Activated T-cell treated with anti-CD3 and anti-CD28 coated beads, Interleukin-2, amount 50 U/mL, for 48 hours (primary cell): ENCODE measurements at places on chromosomes 2 and 18.

DNA sequence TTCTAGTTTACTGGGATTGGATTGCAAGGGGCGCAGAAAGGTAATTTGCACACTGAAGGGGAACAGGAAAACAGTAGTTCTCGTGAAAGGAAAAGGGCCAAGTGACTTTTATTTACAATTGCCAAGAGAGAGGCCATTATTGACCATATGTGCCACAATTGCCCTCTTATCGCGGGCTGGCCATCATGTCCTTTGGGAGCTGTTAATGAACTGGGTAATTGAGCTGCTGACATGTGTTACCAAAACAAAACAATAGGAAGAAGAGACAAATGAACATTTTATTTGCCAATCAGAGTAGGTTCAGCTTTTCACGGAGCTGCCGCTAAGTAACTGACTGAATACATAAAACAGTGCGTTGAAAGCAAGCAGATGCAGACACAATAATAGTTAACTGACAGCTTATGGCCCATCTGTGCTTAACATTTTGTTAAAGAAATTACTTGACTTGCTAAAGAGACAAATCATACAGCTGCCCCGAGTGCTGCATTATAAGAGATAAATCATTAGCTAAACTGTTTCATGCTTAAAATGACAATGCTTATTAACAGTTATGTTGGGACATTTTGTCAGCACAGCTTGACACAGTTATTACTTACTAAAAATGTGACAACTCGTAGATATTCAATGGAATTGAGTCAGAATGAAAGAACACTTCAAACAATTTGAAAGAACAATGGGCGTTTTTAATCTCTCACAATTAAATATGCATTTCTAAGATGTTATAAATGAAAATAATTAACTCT is 57.5 kb downstream of the PAX3 start:
- DNase-seq = no peak

DNA sequence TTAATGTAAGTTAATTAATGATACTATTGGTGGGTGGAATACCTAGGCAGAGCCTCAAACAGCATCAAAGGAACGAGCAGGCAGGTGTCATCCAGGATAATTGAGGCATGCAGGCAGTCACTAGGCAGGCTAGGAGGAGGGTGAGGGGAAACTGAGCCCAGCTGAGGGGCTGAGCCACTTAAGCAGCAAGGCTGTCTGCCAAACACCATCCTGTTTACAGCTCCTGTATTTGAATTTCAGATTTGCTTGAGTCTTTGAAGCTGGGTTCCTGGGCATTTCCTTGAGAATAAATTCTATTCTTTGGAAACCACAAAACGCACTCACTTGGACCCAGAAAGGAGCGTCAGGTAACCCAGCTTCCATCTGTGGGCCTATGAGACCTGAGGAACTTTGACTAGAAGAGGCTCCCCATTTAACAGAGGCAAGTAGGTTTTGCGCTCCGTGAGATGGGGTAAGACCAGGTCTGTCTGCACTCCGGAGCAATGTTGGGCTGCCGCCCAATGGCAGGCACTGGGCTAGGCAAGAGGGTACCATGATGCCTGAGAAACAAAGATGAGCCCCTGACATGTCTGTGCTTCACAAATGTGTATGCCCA is 2.0 kb downstream of the EDAR start:
- DNase-seq = peak; percentile 55

DNA sequence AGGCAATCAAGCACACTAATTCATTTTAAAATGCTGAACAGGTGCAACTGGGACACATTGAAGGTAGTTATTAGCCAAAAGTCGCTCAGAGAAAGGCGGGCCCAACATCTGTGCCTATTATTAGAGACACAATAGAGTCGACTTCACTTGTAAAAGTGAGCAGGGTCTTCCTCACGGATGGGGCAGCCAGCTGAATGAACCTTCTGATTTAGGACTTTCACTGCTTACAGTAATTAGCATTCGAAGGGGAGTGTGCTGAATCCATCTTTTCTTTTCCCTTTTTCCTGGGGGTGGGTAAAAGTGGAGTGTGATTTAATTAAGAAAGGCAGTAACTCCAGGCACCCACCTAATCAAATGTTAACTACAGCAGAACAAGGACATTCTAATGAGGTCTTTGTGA is 677.7 kb downstream of the DCDC2C start:
- DNase-seq = no peak

GRCh38 chr2:1593371-1594122 is 150.8 kb downstream of the PXDN start:
- DNase-seq = no peak

DNA sequence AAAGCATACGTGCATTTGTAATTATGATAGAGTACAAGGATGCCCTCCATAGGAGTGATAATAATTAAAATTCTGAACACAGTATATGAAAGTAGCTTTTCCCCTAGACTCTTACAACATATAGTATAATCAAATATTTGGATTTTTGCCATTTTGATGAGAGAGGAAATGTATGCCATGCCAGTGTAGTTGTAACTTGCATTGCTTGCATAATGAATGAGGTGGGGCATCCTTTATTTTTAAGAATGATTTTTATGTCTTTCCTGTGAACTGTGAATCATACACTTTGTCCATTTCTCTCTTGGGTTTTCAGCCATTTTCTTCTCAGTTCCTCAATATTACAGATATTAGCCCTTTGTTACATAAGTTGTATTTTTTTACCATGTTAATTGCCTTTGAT is 197.5 kb downstream of the SCG2 start:
- no peak for DNase-seq

DNA sequence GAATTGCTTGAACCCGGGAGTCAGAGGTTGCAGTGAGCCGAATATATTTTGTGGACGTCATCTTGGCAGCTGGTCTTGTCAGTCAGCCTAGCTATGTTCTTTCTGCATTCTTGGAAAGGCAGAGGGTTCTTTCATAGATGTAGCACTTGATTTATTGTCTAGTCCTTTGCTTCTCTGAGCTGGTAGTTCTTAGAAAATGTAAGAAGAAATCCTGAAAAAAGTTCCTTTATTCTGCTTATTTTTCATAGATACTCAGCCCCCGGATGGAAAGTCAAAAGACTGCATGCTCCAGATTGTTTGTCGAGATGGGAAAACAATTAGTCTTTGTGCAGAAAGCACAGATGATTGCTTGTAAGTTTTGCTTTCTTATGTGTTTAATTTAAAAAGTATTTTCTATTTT is 21.3 kb downstream of the PLEKHB2 start:
- DNase-seq = no peak

DNA sequence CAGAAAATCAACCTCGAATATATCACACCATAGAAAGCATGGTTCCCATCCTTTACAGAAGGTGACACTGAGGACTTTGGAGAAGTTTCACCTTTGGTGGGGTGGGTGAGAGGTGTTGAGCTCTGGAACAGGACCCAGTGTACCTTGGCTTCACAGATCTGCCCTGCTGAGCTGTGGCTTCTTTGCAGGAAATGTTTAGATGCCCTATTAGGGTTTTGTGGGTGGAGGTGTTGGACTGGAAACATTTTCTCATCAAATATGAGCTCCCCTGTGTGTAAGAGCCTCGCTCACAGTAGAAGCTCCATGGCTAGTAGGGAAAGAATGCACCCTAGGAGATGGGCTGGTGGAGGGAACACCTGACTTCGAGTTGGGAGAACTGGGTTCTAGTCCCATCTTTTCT is 55.6 kb downstream of the RPL37A start:
- no peak for DNase-seq

DNA sequence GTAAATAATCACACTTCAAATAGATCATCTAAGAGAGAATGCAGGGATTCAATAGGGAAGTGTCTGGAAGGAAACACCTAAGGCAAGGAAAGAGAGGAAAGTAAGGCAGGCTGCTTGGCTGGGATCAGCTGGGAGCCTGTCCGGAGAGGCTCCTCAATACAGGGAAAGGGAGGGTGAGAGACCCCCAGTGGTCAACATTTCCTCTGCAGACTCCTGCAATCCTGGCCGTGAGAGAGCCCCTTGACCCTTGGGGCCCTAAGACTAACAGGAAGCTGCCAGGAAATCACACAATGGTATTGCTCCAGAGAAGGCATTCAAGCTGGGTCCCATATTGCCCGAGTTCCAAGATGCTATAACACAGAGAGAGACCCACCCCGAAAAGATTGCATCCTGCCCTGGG is 549.4 kb downstream of the NYAP2 start:
- no peak for DNase-seq

DNA sequence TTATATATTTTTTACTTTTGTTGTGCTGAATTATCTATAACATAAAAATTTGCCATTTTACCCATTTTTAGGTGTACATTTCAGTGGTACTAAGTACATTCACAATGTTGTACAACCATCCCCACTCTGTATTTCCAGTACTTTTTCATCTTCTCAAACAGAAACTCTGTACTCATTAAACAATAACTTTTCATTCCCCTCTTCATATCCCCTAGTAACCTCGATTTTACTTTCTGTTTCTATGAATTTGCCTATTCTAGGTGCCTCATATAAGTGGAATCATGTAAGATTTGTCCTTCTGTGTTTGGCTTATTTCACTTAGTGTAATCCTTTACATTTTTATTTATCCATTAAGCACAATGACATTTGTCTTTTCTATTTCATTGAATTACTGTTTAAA is 51.3 kb downstream of the GTF2A1L start:
- no peak for DNase-seq

GRCh38 chr2:118968042-118968441 is 26.0 kb downstream of the MARCO start:
- no peak for DNase-seq

DNA sequence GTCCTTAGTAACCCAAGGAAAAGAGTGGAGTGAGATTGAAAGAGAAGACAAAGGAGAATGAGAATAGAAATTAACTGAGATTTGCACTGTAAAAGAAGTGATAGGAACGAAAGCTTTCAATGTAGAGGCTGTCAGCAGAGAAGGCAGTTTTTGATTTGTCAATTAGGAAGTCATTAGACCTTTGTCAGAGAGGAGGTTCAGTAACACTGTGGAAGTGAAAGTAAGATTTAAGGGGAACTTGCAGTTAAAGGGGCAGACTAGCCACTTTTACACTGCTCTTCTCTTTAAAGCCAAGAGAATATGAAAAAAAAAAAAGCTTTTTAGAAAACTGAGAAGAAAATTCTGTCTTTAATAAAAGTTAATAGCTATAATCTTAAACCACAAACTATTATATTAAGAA is 11.5 kb upstream of the KYNU start:
- no peak for DNase-seq

DNA sequence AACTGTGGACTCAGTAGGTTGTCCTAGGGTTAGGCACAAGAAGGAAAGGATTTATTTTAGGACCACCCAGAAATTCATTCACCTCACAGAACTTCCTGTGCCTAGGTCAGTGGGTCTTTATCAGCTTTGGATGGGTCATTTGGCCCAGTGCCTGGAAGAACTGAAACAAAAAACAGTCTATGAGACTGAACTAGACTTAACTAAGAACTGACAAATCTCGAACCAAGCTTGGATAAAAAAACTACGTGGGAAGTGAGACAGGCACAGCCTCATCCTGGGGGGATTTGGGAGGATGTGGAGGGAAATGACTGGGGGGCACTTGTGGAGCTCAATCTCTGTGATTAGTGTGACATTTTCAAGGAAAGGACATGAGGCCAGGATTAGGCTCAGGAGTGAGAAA is 2.3 kb upstream of the OST4 start:
- DNase-seq = no peak

DNA sequence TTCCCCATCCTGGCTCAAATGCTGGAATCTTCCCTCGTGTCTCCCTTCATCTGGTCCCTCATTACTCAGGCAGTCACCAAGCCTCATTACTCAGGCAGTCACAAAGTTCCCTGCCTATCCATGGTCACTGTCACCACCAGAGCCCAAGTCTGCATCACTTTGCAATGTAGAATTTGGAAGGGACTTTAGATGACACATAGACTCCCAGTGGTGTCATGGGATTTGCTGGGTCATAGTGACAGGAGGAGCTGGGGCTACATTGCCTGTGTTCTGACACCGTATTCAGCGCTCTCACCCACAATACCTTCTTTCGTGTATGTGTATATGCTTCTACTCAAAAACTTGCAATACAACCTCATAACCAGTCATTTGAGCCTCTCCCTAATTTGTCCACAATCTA is 2.1 kb upstream of the EMILIN1 start:
- DNase-seq = no peak

DNA sequence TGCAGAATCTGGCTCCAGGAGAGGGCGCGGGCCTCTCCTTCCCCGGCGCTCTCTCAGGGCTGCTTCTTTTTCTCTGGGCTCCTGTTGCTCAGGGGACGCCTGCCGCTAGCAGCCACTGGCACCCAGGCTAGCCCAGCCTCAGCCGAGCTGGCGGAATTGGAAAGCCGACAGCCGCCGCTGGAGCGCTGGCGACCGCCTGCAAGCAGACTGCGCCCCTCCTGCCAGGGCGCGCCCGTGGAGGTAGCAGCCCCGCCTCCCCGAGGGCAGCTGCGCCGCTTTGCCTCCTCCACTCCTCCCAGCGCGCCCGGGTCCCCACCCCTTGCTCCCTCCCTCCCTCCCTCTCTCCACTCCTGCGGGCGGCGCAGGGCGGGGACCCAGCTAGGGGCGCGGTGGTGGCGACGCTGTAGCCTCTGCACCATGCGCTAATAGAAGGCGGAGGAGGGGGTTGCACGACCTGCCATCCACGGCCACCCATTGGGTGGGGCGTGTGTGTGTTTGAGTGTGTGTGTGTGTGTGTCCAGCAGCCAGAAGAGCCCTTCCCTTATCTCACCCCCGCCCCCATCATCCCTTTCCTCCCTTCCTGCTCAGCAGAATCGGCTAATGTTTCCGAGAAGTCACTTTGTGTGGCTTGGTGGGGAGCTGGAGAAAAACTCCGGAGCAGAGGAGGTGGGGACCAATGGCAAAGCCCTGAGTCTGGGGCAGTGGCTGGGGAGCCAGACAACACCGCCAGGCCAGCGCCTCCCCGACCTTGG is at the start of gene SCN9A:
Gene SCN9A (minus strand): TSS at position 209 of the 752 bp plus-strand sequence. CDS start 64,188 bp downstream, outside the sequence.
- peak; percentile 34 for DNase-seq

DNA sequence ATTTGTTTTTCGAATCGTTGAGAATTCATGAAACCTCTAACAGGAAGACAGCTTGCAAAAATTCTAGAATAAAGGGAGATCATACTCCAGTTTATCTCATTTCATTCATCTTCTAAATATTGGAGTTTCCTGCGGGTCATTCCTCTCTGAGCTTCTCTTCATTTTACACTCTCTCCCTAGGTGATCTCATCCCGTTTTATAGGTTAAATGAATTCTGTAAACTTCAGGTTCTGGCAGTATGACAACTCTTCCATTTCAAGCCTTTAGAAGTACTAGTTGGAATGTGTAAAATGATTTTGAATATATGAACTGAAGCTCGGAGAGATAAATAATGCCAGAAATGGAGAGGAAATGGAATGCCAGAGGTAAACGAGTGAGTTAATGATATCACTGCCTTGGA is 312.4 kb downstream of the METTL4 start:
- DNase-seq = no peak

DNA sequence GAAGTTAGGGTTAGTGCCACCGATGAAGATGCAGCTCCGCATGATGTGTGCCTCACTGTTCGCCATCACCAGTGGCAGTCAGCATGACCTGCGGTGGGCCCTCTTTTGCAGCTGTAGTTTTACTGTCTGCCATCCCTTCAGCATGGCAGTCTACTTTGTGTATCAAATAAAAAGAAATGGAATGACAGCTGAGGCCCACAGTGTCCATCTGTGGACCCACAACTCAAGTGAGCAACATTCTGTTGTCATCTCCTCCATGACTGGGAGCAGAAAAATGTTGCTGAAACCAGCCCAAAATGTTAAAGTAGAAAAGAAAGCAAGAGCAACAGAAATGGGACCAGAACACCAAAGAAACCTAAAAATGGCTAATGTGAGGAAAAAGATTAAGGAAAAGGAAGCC is 128.7 kb downstream of the MEP1B start:
- no peak for DNase-seq
